ENCODE measurements at places on chromosomes 2 and 18.

DNA sequence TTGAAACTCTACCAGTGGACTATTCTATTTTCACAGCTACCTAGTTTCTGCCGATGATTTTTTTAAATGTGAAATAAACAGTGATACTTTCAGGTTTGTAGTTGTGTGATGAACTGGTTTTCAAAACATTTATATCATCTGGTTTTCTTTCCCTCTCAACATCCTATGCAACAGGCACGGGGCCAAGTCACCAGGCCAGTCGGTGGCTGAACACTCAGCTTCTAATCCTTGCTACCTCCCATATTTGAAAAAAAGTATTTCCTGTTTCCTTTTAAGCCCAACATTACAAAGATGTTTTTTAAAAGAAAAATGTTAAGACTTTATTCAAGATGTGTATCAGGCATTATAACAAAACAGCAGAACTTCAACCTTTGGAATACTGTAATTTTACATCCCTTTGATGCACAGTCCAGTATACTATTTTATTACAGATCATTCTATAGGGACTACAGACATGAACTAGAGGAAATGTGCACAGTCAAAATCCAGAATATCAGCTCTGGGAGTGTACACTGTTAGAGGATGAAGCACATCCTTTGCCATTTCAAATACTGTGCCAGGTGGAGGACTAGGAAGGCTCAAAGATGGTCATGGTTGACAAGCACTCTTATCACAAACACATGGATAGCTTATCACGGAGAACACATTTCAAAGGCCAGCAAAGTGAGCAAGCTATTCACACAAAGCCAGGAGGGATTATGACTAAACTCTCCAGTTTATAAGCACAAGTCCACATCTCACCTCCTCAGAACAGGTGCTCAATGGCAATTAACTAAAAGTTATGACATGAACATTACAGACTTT, 14.6 kb downstream of the MRPL35 start:
- DNase-seq: no peak

GRCh38 chr2:99187011-99187410, 6.0 kb downstream of the MRPL30 start:
- DNase-seq: no peak

DNA sequence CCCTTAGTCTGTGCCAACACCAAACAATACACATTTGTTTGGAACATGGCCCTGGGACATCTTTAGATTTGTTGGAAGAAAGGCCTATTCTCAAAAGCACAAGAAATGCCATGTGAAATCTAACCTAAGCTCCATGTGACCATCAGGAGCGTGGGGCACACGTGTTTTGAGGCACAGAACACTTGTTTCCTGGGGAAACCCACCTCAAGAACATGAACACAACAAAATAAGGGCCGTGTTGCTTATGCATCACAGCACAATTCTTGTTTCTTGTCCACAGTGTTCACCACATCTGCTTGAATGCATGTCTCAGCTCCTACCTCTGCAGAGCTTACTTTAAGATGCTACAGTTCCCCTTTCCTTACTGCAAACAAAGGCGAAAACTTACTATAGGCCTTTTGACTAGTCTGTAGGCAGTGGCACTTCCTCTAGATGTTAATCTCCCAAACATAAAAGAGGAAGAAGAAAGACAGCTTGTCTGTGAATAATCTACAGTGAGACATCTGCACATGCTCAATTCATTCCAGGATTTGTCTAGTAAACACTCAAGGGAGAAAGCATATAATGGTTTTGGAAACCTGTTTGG, 165.0 kb downstream of the ANKRD44 start:
- no peak for DNase-seq

DNA sequence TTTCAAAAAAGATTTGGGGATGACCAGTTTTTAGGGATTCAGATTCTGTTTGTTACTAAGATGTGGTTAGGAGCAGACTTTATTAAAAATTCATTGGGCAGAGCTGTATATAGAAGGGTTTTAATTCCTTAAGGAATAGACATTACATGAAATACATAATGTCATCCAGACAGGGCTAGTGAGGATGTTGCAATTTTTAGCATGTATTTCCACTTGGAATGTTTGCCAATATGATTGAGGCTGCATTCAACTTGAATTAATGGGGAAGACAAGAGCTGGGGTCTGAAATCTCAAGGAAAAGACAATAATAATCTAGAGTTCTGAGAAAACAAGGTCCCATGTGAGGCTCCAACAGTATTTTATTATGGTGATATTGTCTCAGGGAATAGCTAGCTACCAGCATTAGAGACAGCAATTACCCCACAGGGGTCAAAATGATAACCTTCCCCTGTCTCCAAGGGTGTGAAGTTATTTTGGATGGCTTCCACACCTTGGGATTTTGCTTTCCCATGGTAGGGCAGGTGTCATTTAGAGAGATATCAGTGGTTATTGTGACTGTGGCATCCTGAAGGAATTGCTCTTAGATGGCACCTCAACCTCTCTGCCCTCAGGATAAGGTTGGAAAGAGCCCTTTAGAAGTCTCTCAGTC, 60.2 kb downstream of the VSNL1 start:
- no peak for DNase-seq

- DNase-seq: no peak
Measured at GRCh38 chr18:11889284-11889683, 18.8 kb downstream of the MPPE1 start.

Data from stimulated activated CD4-positive, alpha-beta T cell treated with anti-CD3 and anti-CD28 coated beads, Interleukin-4, amount 100 ng/mL, for 4 hours (primary cell).